ENCODE measurements at places on chromosomes 5 and 9.

DNA sequence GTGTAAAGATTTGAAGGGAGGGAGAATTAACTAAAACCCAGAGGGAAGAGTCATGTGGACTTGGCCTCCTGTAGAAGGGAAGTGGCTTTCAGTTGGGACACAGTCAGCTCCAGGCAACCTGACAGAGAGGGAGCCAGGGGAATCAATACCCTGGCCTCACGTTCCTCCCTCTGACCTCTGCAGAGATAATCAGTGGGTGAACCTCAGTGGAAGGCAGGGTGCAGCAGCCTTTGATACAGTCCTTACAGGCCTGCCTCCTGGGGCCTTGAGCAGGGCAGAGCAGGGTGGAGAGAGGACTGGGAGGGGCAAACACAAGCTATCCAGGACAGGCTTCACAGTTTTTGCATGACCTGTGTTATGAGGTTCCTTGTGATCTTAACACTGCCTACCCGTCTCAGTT, 61.9 kb upstream of the GPBP1 start:
- DNase-seq: no peak

- DNase-seq: no peak
These were observed 205.9 kb upstream of the TMEM161B start for GRCh38 chr5:88474574-88474973.

DNA sequence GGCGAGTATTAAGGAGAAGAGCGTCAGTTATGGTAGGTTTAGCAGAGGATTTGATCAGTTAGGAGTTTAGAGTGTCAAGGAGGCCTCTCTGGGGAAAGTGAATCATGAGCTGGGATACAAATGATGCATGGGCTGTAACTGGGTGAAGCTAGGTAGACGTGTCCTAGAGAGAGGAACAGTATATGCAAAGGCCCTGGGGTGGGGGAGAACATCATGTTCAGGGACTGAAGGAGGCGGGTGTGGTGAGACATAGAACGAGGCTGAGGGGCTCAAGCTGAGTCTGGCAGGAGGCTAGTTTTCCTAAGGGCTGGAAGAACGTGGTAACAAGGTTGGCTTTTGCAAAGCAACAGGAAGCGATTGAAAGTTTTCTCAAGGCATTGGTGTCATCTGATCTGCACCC, 10.5 kb downstream of the TMEM268 start:
- DNase-seq: no peak

DNA sequence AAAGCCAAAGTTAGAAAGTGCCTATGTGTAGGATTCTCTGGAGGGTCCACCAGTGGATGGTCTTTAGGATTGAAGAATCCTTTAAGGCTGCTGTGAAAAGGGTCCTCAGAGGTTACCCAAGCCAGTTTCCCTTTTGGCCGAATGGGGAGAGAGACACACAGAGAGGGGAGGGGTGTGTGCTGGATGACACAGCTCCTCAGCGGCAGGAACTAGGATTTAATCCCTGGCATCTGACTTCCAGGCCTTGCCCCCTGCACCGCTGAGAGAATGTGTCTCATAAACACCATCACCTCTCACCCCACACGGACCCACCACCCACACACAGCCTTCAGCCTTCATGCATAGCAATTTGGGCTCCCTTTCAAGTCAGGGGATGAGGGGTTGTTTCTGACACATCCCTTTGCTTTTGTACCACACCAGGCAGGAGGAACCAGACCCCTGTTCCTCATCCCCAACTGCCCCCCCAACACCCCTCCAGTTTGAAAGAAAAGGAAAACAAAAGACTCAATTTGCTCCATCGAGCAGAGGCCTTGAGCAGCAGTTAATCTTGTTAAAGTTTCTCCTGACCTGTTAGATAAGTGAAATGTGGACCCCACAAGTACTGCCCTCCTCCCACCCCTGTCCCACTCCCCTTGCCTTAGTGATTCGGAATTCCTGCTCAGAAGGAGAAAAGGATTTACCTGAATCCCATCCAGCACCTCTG, 4.0 kb downstream of the PAPPA start:
- no peak for DNase-seq

- DNase-seq: no peak
These were observed 11.0 kb downstream of the FBN2 start for GRCh38 chr5:128527077-128527476.

- no peak for DNase-seq
These were observed 532.4 kb downstream of the DNAH5 start for GRCh38 chr5:13412040-13412595.

- DNase-seq: no peak
These were observed 190.5 kb downstream of the LURAP1L start for GRCh38 chr9:12965303-12965702.

DNA sequence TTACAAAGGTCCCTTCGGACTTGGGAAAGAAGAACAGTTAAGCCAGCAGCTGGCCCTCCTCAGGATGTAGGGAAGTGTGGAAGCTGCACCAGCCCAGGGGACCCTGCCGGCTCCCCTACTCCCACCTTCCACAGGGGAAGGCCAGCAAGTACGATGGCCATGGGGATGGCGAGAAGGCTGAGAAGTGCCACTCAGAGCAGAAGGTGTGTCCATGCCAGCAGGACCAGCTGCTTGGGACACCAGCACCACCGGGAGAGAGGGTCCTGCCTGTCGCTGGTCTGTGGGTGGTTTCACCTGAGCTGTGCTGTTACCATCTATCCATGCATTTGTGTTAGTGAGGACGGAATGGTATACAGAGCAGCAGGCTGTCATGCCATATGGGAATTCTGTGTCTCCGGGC, 148.6 kb upstream of the PHYKPL start:
- DNase-seq: no peak

GRCh38 chr5:153158608-153159007, 331.9 kb upstream of the GRIA1 start:
- no peak for DNase-seq

DNA sequence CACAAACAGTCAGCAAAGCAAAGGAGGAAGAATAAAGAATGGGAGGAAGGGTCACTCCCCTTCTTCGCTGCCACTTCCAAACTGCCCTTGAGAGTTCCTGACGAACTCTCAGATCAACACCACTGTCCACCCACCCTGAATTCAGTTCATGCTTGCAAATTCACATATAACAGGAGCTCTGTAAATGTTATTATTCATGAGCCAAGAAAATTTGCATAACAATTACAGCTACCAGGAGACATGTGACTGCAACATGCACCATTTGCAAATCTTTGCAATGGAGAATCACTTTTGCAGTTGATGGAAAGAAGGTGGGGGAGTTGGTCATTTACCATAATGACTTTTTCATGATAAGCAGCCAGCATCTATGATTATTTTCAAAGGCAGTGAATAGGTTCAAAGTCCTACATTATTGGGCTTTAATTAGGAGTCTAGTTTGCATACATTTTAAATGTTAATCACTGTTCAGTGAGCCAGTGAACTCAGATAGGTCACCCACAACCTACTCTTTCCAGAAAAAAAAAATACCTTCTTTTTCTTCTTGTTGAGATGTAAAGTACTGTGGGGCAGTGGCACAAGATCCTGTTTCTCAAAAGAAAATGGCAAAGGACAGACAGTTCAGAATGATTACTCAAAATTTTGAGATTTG, 149.7 kb downstream of the CAAP1 start:
- DNase-seq: no peak

DNA sequence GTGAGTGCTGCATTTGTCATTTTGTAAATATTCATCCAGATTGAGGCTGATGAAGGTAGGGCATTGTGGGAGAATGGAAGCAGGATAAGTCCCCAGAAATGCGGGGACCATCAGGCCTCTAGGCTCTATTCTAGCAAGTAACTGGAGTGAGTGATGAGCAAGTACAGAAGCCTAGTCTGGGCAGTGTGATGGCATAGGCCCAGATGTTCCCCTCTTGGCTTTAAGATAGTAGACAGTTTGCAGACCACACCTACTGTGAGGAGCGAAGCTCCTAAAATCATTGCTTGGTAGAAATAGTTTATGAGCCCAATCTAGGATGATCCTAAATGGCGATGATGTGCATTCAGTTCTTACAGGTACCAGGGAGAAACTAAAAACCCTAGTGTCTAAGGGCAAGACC, 24.3 kb downstream of the NDFIP1 start:
- DNase-seq: no peak

DNA sequence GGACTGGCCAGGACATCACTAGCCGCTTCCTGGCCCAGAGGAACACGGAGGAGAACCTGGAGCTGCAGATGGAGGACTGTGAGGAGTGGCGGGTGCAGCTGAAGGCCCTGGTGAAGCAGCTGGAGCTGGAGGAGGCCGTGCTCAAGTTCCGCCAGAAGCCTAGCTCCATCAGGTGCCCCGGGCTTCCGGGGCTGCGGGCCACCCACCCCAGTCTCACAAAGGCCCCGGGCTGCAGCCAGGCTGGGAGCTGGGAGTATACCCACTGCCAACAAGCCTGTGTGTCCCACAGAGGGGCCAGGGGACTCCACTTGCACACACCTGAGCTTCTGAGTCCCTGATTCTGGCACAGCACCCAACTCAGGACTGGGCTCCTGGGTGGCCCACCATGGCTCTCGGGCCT, 1.7 kb upstream of the RABL6 start:
- no peak for DNase-seq

DNA sequence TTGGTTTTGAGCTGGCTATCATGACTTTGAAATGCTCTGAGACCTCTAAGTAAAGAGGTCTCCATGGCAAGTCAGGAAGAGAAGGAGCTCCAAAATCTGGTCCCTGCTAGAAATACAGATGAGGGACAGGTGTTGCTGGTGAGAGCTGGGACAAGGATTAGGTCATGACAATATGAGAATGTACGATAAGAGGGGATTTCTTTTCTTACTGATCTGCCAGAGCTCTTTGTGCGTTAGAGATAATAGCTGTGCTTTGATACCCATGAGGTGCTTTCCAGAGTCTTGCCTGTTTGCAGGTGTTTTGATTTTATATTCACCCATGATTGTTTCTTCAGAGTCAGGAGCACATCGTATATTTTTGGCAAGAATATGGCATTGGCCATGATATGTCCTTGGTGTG, 56.5 kb downstream of the ANKRD33B start:
- no peak for DNase-seq

DNA sequence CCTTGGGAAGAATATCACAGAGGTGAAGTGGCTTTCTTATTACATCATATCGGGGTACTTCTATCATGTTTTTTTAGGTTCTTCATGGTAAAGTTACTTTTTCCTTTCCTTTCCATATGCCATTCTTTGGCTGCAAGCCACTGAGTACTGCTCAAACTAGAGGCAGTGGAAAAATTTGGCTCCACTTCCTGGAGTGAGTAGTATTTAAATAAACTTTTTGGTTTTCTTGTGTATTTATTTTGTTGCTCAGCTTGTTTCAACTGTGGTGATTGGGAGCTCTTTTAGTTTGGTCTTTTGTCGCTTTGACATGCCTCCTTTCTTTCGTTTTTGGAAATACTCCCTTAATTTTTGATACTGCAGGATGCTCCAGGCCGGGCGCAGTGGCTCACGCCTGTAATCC, 69.8 kb downstream of the WDR70 start:
- no peak for DNase-seq

DNA sequence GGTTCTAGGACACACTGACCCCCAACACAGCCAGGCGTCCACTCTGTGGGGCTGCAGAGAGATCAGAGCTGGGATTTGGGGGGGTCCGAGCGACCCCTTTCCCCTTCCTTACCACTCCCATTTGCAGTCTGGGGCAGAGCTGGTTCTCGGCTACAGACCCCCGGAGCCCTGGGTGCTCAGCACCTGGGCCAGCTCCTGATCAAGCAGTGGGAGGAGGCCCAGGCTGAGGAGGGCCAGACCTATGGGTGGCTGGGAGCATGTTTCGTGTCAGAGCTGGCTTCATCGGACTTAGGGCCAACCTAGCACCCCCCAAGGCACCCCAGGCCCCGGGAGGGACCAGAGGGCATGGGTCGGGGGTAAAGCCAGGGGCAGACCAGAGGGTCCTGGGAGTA, 7.6 kb downstream of the GRIN1 start:
- no peak for DNase-seq

- no peak for DNase-seq
These were observed 253.5 kb upstream of the NREP start for GRCh38 chr5:112010475-112010874.

DNA sequence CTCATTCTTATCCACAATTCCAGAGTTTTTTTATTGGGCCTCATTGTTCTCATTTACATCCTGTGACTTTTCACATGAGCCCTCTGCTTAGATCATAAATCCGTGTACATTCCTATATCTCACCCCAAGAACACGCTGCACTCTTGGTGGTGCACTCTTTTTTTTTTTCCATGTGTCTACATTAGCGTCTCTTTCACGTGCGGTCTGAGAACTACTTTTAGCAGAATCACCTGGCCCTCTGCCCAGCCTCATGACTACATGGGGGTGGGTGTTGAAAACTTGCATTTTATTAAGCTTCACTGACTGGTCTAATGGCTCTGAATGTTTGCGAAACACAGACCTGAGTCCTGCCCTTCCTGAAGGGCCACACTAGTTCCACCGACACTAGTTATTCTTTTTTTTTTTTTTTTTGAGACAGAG, 18.6 kb downstream of the C9orf57 start:
- no peak for DNase-seq

DNA sequence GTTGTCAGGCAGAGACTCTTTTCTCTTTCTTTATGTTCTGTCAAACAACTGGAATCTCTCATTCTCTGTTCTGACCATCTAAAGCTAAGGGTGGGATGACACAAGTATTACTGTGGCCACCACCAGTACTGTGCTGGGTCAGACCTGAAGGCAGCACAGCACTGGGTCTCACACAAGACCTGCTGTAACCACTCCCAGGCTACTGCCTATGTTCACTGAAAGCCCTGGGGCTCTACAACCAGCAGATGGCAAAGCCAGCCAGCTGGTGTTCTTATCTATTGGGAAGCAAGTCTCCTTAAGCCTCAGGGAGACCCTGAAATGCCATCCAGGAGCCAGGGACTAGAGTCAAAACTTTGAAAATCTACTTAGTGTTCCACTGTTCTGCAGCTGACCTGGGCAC, 189.5 kb downstream of the SLCO4C1 start:
- DNase-seq: no peak

Data from cortex of kidney (tissue), 1 donor.